ENCODE measurements at places on chromosomes 12 and 14.

DNA sequence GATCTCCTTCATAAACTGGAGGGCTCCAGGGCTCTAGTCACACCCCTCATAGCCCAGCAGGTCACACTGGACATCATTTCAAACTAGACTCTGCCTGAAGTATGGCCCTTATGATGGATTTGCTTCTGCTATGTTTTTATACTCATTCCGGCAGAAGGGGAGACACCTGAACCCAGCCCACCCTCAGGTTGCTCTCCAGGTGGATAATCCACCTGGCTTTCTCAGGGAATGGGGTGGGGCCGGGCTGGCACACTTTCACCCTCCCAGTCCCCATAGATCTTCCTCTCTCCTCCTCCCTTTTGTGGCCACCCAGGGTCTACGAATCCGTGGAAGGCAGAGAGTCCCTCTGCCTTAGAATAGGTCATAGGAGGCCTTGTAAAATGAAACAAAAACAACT, 9.8 kb upstream of the KRT73 start:
- DNase-seq = no peak

DNA sequence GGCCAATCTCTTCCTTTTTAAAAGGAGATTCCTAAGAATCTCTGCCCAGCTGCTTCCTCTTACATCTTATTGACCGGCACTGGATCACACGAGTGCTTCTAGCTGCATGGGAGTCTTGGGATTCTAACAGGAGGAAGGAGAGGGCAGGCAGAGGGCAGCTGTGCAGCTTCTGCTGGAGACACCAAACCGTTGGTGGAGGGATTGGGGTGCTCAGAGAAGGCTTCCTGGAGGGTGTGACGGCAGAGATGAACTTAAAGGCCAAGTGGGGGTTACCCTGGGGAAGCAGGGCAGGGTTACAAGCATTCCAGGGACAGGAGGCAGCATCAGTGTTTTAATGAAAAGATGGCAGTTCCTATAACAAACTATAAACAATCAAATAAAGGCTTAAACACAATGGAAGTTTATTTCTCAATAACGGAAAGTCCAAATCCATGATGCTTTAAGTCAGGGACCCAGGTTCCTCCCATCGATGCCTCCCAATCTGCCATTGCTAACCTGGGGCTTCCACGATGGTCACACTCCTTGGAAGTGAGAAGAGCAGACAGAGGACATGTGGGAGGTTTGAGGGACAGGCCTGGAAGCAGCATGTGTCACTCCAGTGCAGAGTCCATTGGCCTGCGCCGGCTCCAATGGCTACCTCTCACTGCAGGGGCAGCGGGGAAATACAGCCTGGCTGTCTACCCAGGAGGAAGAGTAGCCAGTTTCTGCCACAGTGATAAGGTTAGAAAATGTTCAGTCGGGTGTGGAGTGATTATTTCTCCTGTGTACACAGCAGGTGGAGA, 53.1 kb upstream of the DDX11 start:
- DNase-seq = no peak

- DNase-seq = no peak
Measured at GRCh38 chr12:22573181-22573580, 28.8 kb upstream of the C2CD5 start.

DNA sequence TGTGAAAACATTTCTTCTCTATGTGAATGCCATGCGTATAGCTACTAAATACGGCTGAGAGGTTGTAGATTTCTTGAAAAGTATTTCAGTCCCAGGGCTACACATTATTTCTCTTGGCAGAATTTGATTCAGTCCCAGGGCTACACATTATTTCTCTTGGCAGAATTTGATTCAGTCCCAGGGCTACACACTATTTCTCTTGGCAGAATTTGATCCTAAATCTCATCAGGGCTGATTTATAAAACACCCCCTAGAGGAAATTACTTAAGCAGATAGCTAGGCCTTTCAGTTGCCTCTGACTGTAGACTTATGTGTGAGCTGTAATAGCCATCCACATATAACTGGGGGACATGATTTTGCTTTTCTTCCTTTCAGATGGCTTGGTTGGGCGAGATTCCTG, 50.4 kb downstream of the AK7 start:
- no peak for DNase-seq

DNA sequence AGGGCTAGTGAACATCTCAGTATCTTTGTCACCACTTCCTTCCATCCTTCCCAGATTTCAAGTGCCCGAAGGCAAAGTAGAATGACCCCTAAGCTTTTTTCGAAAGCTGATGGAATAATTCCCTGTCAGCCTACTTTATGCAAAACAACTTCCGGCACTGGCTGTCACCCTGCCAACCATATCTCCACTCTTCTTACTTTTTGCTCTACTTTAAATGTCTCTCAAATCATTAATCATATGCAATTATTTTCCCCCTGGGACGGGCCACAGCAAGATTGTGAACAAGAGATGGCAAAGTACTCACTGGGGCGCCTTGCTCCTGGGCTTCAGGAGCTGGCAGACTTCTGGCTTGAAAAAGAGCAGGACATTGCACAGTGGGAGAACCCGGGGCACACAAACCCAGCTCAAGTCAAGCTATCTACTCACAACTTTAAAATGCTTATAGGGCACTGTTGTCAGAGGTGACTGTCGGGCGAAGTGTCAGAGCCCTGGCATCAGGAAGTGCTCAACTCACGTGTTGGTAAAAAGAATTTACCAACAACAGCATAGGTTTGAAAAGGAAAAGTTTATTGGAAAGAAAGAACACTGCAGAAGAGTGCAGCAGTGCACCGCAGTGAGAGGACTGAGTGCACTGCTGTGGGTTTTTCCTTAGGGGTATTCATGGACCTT, 373.5 kb downstream of the PAWR start:
- no peak for DNase-seq

GRCh38 chr14:44798386-44799242, 163.1 kb downstream of the KLHL28 start:
- DNase-seq = no peak

DNA sequence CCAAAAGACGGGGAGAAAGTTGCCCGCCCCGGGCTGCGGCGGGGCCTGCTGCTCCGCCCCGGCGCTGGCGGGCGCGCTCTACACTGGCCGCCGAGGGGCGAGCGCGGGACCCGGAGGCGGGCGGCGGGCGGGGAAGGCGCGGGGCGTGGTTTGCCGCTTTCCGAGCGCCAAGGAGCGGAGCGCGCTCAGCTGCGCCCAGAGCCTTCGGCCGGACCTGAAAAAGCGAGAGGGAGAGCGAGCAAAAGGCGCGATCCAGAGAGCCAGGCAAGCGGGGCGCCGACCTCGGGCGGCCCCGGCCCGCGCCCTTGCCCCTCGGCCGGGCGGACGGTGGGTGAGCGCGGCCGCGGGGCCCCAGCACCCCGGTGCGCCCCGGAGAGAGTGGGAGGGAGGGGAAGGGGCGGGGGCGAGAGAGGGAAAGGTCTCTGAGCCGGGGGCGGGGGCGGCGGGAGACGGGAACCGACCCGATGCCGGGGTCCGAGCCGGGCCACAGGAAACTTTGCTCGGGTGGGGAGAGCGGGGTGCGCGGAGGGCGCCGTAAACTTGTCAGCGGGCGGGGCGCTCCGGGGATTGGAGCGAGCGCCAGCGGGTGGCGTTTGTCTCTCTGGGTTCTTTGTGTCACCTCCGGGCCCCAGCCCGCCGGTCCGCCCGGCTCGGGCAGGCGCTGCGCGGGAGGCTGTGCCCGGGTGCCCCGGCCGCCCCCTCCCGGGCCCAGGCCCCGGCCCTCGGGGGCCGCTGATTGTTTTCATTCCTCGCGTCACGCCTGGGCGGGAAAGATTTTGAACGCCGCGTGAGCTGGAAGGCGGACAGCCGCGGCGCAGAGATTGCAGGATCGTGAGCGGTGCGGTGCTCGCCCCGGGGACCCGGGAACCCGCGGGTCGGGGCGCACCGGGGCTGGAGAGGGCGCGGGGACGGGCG, at the start of gene SYNE2:
Gene SYNE2 (plus strand): TSS at position 188 of the 915 bp plus-strand sequence. CDS start 56,145 bp downstream, outside the sequence.
- no peak for DNase-seq

GRCh38 chr14:54411371-54411770, 14.6 kb downstream of the CDKN3 start:
- no peak for DNase-seq

DNA sequence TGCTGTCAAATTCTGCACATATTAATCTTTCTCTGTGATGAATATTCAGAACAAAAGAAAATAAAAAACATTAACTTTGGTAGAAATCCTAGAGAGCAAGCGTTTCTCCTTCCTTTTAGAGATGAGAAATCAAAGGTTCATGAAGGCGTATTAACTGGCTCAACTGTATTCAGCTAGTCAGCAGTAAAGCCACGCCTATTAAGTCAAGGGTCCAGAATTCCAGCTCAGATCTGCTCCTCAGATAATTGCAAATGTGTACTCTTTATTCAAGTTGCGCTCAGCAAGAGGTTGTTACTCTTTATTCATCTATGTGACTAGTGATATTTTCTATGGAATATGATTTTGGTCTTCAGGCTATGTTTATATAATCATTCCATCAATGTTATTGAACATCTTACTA, 13.1 kb upstream of the POC1B start:
- DNase-seq = no peak

GRCh38 chr12:70042675-70043074, 200.6 kb upstream of the CNOT2 start:
- no peak for DNase-seq

DNA sequence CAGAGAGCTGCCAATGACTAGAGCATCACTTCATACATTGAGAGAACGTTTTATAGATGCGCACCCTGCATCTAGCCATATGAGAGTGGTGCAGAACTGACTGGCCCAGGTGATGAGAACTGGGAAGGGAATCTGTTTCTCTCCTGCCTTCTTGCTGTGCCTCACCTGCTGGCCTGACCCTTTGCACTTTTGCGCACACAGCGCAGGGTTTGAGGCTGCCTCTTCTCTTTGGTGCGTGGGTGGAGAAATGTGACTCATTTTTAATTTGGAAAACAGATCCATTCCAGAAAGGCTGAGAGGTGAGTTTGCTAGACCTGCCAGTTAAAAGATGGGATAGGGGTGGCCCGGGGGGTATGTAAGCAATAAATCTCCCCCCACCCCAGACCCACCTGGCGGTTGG, 453 bp upstream of the ESRRB start:
- no peak for DNase-seq

DNA sequence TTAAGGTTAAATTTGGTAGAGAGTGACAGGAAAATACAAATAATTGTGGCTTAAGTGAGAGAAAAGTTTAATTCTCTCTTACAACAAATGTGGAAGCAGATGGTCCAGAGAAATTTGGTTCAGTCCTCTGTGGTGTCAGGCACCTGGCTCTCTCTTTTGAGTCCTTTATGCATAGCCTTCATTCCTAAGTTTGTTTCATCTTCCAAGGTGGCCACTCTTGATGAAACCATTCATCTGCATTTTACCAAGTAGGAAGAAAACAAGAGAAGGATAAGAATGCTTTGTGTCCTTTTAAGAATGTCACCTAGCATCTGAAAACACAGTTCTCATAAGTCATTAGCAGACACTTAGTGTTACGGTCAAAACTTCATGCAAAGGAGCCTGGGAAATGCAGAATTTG, 442.5 kb downstream of the CCER1 start:
- DNase-seq = no peak

DNA sequence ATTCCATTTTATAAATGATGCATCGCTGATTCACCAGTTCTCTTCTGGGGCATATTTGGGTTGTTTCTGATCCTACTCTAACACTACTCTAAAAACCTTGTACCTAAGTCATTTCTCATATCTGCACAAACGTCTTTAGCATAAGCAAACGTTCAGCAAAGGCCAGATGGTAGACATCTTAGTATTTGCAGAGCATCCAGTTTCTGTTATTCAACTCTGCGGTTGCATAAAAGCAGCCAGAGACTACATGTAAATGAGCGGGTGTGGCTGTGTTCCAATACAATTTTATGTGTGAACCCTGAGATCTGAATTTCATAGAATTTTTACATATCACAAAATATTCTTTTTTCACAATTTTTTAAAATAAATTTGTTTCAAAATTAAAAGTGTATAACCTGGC, 22.8 kb upstream of the MMP17 start:
- DNase-seq = no peak

- no peak for DNase-seq
Measured at GRCh38 chr12:104219908-104220404, 4.4 kb downstream of the TXNRD1 start.

DNA sequence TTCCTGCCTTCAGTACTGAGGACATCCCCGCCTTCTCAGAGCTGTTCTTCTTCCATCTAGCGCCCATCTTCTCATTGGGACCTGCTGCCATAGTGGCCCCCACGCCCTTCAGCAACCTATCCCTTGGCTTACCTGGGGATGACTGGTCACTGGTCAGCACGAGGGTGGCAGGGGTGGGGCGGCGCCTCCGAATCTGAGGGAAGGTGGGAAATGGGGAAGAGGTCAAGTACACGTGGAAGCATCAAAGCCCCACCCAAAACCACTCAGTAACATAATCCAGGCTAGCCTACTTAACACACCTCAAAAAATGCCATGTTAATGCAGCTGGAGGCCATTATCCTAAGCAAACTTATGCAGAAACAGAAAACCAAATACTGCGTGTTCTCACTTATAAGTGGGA, 4.3 kb downstream of the PPP1R1A start:
- DNase-seq = no peak

DNA sequence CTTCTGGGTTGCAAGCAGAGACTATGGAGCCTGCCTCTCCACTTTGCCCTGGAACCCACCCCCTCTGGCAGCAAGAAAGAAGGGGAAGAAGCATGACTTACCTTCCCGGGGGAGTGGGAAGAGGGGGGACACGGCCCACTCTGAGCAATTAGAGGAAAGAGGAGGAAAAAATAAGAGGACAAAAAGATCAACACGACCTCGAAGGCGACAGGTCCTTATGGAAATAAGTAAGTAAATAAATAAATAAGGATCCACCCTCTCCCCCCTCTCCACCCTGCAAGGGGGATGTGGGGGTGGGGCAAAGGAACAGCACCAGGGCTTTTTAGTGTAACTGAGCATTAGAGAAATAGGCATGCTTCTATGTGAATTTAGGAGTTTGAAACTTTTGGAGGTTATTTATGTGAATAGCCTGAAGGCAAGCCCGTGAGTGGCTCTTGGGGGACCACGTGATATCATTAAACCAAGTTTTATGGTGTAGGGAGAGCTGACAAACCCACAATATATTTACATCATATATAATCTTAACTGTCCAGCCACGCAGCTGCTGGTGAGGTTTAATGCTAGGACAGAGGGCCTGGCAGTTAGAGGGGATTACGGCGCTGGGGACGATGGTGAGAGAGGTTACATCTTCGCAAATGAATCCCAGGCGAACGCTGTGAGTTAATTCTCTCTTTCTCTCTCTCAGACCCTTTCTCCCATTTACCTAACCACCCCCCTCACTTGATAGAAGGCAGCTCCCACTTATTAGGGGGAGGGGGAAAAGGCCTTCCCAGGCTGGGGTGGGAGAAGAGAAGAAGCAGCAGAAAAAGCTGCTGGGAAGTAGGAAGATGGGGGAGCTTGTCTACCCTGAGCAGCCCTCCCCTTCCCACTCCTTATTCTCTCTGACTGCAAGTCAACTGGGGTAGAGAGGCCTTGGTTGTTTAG, 4.8 kb downstream of the HOXC5 start:
- no peak for DNase-seq

Data from C1 segment of cervical spinal cord (tissue), 14 donors.